ENCODE measurements at places on chromosomes 1 and 21.
A peak's percentile ranks its signal among the peaks of the same experiment; 100 is the strongest.

DNA sequence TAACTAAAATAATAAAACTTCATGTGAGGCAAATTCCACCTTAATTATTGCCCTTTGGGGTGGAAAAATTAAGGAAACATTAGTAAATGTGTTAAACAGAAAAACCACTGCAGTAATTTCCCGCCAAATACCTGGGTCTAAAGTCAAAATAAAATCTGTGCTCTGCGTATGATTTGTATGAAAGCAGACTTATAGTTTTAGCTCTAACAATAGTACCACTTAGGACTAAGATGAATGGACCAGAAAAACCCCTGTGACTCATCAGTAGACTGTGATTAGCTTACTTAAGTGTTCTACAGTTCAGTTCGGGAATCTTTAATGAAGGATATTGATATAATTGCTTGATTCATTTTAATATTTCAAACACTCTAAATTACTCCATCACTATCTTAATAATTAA, 23.3 kb upstream of the C1orf105 start:
- no peak for DNase-seq

DNA sequence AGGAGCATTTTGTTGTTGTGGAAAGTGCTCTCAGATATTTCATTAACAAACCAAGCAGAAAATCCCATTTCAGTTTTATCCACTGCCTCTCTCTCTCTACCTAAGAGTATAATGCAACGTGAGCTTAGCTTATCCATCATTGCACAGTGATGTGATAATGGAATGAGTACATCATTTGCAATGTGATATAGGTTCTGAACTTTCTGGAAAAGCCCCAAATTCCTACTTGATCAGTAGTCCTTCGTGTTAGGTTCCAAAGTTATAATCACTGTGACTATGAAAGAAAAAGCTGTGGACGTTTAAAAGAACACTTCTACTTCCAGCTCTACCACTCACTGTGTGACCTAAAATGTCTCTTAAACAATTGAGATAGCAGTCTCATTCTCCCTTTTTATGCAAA, 76.4 kb upstream of the PRMT6 start:
- DNase-seq = no peak

DNA sequence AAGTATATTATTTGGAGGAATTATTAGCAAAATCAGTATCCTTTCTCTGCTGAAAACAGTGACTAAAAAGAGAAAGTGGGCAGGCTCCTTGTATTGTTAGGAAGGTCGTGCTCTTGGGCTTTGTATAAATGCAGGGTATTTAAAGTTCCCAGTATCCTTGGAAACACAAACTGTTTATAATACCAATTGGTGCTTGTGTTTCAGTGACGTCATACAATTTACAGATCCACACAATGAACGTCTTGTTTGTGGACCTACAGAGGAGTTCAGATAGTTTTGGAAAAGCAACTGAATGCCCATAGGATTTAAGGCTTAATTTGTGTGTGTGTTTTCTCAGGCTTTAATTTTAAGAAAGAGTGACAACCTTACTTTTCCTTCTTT, 168.2 kb downstream of the RASAL2 start:
- DNase-seq = peak; percentile 10

GRCh38 chr1:194055536-194055935, 869.1 kb upstream of the B3GALT2 start:
- no peak for DNase-seq
